ENCODE measurements at places on chromosomes 2 and 18.

- DNase-seq = no peak
These were observed 69.1 kb downstream of the TWIST2 start for GRCh38 chr2:238916875-238917590.

DNA sequence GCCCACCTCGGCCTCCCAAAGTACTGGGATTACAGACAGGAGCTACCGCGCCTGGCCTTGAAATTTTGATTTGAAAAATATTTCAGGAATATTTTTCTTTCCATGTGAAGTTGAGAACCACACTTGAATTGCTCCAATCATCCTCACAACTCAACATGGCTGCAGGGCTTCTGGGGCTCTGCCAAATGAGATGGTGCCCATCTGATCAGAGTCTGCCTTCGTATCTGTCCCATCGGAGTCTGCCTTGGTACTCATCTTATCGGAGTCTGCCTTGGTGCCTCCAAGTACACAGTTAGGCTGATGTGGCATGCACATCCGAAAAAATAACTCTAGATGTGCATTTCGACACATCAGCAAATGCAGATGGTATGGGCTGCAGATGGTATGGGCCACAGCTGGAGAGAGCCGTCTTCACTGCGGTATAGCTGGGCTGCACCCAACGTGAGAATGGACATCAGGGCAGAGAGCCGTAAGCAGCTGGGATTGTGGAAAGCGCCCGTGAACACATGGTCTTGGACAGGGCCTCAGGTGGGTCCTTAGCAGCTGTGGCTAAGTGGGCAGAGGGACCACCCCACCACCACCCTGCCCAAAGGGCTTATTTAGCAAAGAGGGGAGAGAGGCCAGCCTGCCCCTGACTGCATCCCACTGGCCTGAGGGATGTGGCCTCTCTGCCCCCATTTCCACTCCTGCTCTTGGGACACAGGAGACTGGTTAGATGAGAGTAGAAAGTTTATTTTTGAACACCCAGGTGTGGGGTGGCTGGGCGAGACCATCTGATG is 52.1 kb upstream of the RBM44 start:
- no peak for DNase-seq

- no peak for DNase-seq
These were observed 37.4 kb upstream of the ALPP start for GRCh38 chr2:232341061-232341738.

- DNase-seq = peak; percentile 22
These were observed 7.8 kb upstream of the GPR55 start for GRCh38 chr2:230932556-230933511.

GRCh38 chr2:3770724-3771415 is 67.5 kb downstream of the DCDC2C start:
- no peak for DNase-seq

DNA sequence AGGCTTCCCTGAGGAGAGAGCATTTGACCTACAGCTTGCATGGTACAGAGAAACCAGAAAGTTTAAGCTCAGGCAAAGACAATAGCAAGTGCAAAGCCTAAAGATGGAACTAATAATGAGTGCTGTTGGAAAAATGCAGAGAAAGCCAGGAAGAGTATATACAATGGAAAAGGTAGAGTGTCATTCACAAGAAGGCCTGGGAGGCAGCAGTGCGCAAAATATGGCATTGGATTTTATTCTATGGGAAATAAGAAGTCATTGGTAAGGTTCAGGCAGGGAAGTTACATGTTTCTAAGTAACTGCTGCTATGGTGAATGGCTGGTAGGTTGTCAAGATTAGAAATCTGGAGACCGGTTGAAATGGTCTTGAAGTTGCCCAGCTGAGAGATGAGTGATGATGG is 2167.3 kb upstream of the CELF4 start:
- DNase-seq = no peak

DNA sequence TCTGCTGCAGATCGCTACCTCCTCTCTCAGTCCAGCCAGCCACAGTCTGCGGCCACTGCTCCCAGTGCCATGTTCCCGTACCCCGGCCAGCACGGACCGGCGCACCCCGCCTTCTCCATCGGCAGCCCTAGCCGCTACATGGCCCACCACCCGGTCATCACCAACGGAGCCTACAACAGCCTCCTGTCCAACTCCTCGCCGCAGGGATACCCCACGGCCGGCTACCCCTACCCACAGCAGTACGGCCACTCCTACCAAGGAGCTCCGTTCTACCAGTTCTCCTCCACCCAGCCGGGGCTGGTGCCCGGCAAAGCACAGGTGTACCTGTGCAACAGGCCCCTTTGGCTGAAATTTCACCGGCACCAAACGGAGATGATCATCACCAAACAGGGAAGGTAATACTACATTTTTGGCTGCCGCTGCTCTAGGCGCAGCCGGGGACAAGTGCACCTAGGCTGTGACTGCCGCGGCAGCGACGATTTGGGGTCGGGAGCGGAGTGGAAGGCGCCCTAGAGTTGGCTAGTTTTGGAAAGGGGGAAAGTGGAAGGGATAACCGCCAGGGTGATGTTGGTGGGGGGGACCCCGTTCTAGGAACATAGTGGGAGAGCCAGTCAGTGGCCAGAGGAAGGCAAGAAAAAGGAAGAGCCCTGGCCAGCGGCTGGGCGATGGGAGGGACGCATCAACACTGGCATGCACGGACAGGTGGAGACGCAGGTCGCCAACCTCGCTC is 776 bp downstream of the TBR1 start:
- DNase-seq = no peak

- DNase-seq = no peak
These were observed 751 bp upstream of the DNAJC10 start for GRCh38 chr2:182715121-182715891.

DNA sequence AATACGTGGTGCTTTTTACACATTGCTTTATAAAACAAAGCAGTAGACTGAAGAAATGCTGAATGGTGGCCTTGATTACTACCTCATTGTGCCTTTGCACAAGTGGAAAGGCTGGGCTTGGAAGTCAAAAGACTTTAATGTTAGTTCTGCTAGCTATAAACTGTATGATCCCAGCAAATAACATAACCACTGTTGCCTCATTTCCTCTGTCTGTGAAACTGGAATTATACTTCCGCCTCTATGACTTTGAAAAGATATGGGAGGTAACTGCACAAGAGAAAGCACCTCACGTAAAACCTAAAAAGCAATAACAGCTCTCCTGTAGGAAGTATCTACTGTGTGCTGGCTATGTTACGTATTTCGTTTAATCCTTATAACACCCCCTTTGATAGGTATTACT is 43.4 kb upstream of the DSC1 start:
- DNase-seq = no peak

DNA sequence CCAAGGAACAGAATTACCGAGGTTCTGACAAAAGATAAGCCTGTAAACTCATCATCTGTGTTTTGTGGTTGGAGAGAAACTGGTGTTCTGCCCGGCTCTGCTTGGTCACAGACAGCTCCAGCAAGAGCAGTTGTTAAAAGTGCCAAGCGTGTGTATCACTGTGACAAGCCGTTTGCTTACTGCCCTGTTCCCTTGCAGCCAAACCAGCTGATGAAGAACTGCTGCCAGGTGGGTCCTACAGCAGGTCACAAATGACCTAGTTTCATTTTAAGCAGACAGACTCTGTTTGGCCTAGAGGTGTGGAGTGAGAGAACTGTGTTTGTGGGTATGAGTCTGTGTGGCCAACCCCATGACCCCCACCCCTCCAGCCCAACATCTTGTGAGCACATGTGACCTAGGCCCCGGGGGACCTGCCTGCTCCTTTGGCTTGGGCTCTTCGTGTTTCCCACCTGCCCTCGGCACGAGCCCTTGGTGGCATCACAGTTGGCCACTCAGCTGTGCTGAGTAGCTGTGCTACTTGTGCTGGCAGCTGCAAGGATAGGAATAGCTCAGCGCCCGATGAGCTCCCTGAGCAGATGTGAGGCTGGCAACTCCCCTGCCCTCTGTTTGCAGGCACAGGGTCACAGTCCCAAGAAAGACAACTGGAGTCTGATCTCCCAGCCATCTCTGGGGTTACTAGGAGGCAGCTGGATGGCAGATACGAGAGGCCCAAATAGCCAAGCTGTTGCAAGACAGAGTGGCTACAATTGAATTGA is 9.7 kb downstream of the OXER1 start:
- no peak for DNase-seq

- DNase-seq = no peak
These were observed 127.4 kb downstream of the CCDC102B start for GRCh38 chr18:68925268-68925667.

DNA sequence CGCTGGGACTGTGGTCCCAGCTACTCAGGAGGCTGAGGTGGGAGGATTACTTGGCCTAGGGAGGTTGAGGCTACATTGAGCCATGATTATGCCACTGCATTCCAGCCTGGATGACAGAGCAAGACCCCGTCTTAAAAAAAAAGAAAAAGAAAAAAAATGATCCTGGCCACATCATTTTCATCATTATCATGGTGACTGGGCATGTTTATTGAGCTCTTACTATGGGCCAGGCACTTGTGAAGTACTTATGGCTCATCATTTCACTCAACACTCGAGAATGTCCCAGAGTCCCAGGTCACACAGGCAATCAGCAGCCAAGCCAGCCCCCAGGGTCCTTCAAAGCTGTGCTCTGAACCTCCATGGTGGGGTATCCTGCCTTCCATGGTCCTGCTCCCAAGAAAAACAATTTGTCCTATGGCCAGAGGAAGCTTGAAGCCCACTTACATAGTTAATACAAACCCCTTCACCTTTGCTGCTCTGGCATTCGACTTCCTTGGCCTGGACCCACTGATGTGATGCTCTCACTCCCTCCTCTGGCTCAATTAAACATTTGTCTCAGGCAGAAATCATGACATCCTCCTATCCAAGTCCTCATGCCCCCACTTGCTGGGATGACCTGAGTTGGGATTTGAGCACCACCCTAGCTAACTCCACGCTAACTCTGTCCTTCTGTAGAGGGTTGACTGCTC is 3.8 kb upstream of the CNNM4 start:
- DNase-seq = no peak

- DNase-seq = no peak
These were observed 396.8 kb upstream of the CELF4 start for GRCh38 chr18:37962316-37962966.

DNA sequence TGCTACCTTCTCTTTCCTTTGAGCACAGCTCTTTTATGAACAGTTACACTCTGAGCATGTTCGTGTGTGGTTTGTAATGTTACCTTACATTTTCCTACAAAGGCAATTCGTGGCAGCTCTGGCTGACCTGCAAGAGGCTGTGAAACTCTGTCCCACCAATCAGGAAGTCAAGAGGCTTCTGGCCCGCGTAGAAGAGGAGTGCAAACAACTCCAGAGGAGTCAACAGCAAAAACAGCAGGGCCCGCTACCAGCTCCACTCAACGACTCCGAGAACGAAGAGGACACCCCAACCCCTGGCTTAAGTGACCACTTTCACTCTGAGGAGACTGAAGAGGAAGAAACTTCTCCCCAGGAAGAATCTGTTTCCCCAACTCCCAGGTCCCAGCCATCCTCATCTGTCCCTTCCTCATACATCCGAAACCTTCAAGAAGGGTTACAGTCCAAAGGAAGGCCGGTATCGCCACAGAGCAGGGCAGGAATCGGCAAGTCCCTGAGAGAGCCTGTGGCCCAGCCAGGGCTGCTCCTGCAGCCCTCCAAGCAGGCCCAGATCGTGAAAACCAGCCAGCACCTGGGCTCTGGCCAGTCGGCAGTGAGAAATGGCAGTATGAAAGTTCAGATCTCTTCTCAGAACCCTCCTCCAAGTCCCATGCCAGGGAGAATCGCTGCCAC is 56.9 kb downstream of the WDSUB1 start:
- no peak for DNase-seq

- DNase-seq = no peak
These were observed 176.2 kb downstream of the LDLRAD4 start for GRCh38 chr18:13394801-13395200.

- no peak for DNase-seq
These were observed 319.6 kb downstream of the PIK3C3 start for GRCh38 chr18:42274488-42275137.

DNA sequence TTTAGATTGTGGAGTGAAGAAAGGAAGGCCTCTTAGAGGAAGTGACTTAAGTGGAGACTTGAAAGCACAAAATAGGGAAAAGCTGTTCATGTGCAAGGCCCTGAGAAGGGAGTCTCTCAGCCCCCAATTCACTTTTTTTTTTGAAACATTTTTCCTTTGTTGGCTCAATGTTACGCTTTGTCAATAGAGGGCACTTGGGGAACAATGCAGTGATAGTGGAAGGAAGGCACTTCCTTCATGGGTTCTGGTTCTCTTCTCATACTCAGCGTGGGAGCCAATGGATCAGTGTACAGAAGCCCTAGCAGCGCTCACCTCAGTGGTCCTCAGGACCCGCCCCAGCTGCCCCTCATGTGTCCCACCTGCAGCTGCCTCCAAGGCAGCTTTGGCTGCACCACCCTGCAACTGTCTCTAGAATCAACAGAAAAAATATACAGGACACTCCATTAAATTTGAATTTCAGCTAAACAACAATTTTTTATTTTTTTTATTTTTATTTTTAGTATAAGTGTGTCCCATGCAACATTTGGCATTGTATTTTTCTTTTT is 8.6 kb upstream of the C2orf42 start:
- DNase-seq = no peak

GRCh38 chr2:189821953-189822748 is 37.9 kb downstream of the PMS1 start:
- DNase-seq = no peak

DNA sequence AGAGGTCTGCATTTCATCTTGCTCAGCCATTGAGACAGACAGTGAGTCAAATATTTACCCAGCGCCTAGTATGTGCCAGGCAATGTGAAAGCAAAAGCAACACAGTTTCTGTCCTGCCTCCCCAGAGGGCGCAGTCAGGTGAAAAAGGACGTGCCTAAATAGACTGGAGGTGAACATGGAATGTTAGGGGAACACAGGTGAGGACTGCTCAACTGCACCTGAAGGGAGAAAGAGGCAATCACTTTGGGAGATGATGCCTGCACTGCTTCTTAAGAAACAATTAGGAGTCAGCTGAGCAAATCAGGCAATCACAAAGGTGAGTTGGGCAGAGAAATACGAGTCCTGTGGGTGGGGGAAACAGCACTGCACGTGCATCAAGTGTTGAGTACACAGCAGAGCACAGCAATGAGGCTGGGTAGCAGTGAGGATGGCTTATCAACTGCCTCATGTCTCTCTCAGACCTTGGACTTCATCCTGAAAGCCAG is 218.3 kb upstream of the SMAD7 start:
- no peak for DNase-seq

DNA sequence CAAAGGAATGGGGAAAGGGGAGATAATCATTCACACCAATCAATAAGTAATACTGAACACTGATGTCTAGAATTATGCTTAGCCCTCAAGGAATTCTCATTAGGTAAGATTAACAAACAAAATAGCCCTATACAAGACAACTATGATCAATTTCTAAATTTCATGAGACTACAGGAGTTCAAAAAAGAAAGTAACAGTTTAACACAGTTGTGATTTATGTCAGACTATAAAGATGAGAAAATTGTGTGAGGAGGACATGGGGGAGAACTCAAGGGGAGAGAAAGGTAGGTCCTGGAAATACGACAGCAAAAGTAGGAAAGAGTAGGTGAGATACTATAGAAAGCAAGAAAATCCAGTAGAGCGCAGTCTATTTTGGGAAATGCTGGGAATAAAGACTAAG is 14.9 kb downstream of the ROCK1 start:
- DNase-seq = no peak

GRCh38 chr2:205237524-205237923 is 444.8 kb upstream of the NRP2 start:
- no peak for DNase-seq
